ENCODE measurements at places on chromosomes 4 and X.
A peak's percentile ranks its signal among the peaks of the same experiment; 100 is the strongest.

GRCh38 chr4:17339376-17339775, 172.5 kb downstream of the QDPR start:
- no peak for DNase-seq

GRCh38 chrX:67614423-67614822, 70.6 kb downstream of the AR start:
- DNase-seq = no peak

GRCh38 chrX:99266255-99266654, 1143.8 kb downstream of the PCDH19 start:
- DNase-seq = no peak

DNA sequence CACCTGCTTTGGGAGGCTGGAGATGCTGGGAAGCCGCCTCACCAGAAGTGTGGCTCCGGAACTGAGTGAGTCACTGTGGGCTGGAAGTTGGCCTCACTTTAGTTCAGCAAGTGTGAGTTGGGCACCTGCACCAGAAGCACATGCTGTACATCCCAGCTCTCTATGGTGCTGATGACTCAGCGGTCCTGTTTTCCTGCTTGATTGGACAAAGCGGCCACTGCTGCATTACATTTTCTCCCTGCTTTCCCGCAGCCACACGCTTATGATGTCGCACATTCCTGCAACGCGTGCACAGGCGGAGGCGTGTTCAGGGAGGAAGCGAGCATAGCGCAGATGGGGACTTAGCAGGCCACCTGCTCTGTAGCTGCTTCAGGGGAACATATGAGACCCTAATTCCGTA, 26.7 kb upstream of the CLDN34 start:
- no peak for DNase-seq

DNA sequence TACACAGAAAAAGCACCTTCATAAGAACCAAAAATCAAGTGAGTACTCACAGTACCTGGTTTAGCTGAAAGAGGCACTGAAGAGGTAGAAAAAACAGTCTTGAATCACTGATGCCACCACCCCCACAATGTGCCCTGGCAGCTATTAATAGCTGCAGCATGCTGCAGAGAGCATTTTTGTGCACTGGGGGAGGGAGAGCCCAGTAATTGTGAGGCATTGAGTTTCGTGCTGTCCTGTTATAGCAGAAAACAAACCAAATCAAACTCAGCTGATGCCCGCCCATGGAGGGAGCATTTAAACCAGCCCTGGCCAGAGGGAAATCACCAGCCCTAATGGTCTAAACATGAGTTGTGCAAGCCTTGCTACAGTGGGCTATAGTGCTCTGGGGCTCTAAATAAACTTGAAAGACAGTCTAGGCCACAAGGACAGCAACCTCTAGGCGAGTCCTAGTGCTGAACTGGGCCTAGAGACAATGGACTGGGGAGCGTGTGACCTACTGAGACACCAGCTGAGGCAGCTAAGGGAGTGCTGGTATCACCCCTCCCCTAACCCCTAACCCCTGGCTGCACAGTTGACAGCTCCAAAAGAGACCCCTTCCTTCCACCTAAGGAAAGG, 106.3 kb upstream of the TMLHE start:
- DNase-seq = no peak

DNA sequence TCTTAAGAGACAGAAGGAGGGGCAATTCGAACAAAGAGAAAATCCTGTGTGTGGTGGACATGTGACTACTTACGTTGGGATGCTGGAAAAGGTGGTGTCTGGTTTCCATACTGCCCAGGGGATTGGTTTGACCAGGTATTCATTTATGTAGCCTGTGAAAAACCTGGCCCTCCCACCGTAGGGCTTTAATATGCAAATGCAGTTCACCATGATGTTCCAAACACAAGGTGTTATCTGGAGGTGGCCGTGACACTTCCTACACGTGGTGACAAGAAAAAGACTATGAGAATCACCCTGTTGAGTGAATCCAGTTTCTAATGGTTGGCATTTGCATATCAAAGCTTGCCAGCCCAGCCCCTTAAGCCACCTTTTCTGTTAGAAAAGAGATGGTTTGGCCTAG, 27.9 kb downstream of the UGT2B4 start:
- no peak for DNase-seq

DNA sequence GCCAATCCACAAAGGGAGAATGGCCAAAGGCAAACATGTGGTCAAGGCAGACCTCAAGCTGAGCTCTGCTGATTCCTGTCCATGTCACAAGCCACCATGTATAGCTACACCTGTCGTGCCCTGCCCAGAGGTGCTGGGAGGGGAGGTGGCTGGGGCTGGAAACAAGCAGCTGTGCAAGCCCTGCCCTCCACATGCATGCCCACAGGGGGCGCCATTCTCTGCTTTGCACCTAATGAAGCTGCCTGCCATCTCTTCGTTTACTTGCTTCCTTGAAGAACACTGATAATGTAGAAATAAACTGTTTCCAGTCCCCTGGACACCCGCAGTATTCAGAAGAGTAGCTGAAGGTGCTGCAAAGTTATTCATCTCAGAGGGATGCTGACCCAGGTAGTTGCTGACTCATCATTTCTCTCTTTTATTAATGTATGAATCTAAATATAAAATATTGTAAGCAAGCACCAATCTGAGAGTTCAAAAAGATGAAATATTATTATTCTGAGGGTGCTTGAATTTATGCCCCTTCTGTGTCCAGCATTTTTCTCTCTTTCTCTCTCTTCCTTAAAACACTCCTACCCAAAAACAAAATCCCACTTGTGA, 278.6 kb downstream of the ADGRA3 start:
- peak; percentile 73 for DNase-seq

DNA sequence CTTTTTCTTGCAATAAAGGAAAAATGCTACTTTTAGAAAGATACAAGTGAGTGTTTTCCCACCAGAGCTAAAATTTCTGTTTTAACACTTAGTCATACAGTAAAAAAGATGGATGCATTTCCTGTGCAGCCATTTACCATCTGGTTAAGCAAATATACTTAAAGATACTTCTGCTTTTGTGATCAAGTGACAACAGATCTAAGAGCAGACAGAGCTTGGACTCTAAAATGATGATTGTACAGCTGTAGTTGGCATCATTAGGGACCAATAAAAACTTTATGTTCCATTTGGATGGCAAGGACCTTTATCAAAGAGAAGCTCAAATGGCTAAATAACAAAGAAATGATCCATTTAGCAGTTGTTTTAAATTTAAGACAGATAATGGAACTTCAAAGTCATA, 270.8 kb downstream of the FSTL5 start:
- DNase-seq = no peak

- no peak for DNase-seq
Observed at GRCh38 chr4:147813109-147813773, 81.4 kb downstream of the ARHGAP10 start.

DNA sequence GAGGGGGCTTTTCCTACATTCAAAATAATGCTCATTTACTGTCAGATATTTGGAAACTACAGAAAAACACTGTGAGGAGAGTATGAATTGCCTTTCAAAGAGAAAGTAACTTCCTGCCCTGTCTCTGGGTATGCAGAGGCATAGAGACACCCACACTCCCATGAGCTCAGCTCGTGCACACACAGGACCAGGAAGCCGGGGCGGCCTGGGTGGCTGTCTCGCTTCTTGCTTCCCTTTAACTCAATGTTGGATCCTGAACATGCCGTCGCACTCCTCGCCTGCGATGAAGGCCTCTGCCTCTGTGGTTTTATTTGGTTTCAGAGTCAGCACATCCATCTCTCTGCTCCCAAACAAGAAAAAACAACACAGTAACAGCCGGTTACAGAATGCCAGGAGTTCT, 40.1 kb upstream of the GPR78 start:
- peak; percentile 28 for DNase-seq

- no peak for DNase-seq
Observed at GRCh38 chr4:159674241-159674640, 571.4 kb downstream of the RAPGEF2 start.

GRCh38 chr4:176261481-176261880, 7.5 kb downstream of the ASB5 start:
- no peak for DNase-seq

DNA sequence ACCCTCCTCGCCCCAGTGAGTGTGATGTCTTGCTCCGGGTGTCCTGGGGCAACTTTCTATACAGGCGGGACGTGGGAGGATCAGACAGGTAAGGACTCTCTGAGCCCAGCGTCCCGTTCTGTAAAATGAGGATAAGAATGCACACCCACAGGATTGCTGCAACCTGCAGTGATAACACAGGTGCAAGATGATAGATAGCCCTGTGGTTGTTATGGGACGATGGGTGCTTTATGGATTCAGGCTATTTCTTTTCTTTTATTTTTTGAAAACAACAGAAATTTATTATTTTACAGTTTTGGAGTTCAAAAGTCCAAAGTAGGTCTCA, 28.6 kb downstream of the BEX3 start:
- DNase-seq = no peak

- peak; percentile 51 for DNase-seq
Observed at GRCh38 chr4:4995103-4995907, 24.0 kb downstream of the CYTL1 start.

DNA sequence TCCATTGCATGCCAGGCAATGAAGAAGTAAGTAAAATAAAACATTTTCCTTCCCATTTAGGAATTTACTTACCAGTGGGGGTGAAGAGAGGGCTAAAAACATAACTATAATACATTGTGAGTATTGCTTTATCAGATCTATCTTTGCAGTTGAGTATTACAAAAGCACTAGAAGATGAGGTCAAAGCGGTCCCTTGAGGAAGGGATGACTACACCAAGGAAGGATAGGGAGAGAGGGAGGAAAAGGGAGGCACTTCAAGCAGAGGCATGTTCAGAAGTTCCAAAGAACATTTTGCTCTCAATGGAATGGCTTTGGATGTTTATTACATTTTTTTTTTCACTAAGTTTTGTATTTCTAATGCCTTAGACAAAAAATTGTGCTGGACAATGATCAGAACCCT, 127.8 kb downstream of the TET2 start:
- no peak for DNase-seq

DNA sequence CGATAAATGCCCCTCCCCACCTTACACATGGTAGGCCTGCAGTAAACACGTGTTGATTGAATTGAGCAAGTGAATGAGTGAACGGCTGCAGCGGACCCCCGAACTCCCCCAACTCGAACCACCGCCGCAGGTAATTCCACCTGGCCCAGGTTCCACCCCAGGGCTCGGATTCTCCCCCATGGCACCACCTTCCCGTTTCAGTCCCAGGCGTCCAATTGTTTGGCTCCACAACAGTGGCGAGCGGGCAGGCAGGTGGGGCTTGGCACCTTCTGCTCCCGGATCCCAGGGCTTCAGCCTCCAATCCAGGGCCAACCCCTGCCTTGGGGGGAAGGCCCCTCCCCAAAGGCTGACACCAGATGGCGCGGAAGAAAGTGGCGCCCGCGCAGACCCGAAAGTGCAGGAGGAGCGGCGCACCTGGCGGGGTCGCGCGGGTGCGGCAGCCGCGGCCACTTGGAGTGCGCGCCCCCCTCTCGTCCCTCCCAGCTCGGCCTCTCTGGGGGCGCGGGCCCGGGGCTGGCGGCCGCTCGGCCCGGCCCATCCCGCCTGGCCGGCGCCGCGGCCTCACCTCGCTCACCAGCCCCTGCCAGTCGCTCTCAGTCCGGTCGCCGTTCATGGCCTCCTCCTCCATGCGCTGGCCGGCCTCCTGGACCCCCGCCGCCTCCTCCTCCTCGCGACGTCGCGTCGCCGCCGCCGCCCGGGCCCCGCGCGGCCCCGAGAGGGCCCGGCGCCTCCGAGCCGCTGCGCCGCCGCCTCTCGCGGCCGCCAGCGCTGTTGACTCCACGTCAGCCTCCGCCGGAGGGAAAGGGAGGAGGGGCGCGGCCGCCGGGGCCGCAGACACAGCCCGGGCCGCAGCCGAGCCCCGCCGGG, at the start of gene CCDC149:
TSS of gene CCDC149 (minus strand) at position 791 of the 867 bp plus-strand sequence. CDS start at position 613, 178 bp downstream.
- DNase-seq = peak; percentile 22

GRCh38 chr4:163913571-163913970, 419.1 kb downstream of the TMA16 start:
- no peak for DNase-seq

DNA sequence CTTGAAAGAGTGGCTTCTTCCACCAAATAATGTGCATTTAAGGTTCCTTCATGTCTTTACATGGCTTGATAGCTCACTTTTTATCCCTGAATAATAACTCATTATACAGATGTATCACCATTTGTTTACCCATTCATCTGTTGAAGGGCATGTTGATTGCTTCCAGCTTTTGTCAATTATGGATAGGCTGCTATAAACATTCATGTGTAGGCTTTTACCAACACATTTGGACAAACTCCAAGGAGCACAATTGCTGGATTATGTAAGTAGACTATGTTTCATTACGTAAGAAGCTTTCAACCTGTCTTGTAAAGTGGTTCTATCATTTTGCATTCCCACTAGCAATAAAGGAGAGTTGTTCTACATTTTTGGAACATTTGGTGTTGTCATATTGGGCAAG, 2637.0 kb downstream of the PCDH7 start:
- no peak for DNase-seq

DNA sequence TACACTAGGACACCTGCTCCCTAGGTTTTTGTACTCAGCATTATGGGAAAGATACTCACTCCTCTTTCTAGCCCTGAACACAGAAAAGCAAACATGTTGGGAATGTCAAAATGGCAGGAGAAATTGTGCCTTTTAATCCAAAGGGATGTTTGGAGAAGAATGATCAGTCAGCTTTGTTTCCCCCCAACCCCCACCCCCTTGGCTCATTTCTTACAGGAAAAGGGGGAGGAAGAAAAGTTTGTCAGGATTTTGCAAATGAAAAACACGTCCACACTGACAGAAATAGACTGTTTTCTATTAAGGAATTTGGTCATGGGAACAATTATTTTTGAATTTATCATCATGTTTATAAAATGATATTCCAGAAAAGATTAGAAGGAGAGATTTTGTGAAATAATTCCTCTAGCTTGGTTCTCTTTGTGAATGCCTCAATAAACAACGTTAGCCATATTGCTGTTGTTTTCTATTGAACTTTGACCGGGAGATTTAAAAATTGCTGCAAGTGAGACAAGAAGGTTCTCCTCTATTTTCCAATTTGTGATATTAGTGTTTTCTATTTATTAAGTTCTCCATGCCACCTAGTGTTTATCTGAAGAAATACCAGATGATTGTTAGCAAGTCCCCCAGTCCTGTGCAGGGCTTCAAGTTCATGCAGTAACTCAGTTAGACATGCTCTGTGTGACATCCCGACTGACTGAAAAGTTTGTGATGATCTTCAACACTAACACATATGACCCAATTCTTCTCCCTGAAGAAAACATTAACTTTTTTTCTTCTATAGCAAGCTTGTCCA, 31.3 kb upstream of the TFDP3 start:
- DNase-seq = no peak

- no peak for DNase-seq
Observed at GRCh38 chr4:137417676-137418075, 114.6 kb downstream of the PCDH18 start.

- DNase-seq = peak; percentile 38
Observed at GRCh38 chr4:78059524-78059889, 2.4 kb downstream of the FRAS1 start.

- no peak for DNase-seq
Observed at GRCh38 chr4:70704931-70705182, 16.5 kb downstream of the UTP3 start.

DNA sequence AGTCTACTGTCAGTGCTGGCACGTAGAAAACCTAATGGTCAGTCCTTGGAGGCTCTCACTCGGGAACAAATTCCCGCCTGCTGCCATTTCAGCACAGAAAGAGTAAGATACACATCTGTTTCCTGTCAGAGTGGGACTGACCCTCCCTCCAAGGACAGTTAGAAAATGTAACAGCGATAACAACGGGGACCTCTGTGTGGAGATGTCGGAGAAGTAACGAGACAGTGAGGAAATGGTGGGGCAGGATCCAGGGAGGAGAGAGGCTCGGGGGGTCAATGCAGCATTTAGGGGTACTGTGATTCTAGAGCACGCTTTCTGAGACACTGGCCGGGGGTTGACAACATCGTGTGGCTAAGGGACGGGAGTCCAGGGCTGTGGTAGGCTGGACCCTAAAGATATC, 36.0 kb upstream of the SORCS2 start:
- peak; percentile 14 for DNase-seq
